Germinal center (tissue), 1 donor: ENCODE measurements at places on chromosomes 1 and 21.

GRCh38 chr1:114078116-114078515 lies 75.6 kb downstream of the SYT6 start:
- no peak for DNase-seq

DNA sequence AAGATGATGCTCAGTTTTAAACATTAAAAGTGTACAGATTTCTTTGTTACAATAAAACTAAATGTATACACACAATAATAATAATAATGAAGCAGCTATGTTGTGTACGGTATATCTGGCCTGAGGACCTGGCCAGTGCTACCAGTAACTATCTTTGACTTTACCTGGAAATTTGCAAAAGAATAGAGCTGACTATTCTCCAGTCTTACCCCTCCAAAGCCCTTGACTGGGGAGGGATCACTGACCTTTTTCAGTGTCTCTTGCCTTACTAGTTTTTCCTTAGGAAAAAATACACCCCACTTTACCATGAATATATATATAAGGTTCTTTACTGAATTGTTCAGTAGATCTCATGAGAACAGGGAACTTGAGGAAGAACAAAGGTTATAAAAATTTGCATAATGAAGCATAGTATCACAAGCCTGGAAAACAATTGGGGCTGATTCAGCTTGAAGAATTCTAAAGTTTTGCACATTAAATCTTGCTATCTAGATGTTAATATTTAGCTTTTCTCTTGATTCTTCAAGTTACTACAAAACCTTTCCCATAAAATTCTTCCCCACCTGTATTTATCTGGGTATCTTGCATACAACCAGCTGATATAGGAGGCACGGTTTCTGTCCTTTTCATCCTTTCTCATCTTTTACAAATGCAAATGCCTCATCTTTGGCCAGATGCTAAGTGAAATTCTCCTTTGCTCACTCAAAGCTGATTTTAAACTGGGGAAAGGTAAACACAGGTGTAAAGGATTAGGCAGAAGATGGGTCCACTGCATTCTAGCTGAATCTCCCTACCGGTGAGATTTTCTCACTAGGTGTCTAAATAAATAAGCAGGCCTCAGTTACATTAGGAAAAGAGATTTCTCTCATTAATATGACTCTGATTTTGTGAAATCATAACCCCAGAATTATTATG lies 25.0 kb upstream of the SLAMF1 start:
- no peak for DNase-seq

DNA sequence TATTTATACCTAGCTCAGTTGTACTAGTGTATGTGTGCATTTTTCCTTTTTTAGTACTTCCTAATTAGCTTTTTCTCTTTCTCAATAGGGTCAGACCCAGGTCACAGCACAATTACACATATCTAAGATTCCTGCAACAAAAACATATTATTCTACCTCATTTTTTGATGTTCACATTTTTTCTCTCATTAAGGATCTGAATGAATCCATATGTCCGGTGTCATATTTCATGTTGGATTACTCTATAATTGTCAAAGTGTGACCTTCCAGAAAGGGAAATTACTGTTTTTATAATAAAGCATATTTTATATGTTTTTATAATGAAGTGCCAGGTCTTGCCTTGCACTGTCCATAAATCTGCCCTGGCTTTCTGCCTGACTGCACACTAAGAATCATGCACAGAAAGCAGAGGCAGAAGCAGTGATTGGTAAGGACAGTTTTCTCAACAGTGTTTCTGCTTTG lies 143.7 kb downstream of the KCNT2 start:
- no peak for DNase-seq

- no peak for DNase-seq
Observed at GRCh38 chr1:8571200-8571984, 246.0 kb downstream of the RERE start.

DNA sequence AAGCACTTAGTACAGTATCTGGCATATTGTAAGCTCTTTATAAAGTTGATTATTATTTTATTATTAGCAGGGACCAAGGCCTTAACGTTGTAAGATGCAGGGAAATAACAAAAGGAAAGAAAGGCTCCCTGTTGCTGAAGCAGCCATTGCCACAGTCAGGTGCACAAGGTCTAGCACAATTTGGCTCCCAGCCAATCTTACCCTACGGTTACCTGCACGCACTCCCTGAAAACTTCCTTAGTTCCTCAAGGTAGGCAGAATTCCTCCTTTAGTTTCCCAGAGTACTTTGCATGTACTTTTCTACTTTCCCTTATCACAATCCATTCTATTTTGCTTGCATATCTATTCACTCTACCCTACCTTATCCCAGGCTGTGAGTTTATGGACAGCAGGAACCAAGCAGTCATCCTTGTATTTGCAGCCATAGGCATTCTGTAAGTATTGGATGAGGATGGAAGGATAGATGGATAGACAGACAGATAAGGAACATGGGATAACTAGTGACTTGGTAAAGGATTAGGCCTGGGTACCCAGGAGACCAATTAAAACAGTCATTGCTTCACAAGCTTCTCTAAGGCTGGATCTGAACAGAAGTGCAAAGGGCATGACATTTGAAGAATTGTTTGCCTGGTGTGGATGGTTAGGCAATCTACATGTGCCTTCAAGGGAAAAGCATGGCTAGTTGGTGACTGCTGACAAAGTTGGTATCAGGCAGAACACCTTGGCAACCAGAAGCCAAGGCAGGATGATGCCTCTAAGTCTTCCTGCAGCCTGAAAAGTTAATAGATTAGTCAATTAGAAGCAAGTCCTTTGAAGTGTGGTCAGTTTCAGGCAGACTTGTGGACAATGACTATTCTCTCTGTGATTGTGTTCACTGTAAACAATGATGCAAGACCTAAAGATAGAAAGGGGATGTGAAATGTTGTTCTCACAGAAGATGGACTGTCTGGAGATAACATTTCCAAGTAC lies 20.8 kb upstream of the JAK1 start:
- no peak for DNase-seq

DNA sequence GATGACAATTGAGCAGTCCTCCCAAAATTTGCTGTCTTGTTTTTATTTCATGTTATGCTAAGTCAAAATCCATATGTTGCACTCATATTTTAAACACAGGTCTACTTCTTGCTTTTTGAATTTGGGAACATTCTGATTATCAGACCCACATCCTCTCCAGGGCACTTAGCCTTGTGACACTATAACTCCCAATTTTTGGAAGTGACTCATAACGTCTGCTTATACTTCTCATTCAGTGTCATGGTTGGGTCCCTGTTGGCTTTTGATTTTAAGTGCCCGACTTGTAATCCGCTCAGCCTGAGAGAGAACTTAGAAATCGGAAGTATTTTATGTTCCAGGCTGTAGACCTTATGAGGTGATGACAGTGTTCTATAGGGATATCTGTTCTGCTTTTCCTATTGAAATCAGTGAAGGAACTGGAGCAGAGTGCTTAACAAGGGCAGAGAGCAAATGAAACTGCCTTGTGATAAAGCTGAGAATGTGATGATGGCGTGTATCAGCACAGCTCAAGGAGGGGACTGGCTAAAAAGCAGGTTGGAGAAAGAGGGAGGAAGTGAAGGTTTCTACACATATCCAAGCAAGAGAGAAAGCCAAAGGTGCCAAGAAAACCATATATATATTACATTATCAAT lies 136.0 kb downstream of the HLX start:
- no peak for DNase-seq

GRCh38 chr1:83717785-83718184 lies 281.1 kb downstream of the TTLL7 start:
- DNase-seq: no peak

DNA sequence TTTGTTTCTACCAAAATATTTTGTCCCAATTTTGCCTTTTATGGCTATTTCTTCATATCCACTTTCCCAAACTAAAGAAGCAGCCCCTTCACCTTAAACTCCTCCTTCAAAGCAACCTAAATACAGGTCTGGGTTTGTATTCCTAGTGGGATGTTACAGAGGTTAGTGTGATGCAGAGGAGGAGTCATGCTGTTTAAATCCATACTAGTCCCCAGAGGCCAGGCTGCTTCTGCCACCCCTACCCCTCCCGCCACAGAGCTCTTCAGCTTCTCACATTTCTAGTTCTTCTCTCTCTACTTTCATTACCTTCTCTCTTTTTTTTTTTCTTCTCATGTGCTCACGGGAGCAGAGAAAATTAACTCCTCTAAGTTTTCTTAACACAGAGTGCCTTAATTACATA lies 29.3 kb downstream of the SELL start:
- no peak for DNase-seq

GRCh38 chr1:89725011-89725370 lies 92.1 kb downstream of the LRRC8C start:
- DNase-seq: no peak

GRCh38 chr1:228872080-228872479 lies 136.8 kb downstream of the RHOU start:
- no peak for DNase-seq

DNA sequence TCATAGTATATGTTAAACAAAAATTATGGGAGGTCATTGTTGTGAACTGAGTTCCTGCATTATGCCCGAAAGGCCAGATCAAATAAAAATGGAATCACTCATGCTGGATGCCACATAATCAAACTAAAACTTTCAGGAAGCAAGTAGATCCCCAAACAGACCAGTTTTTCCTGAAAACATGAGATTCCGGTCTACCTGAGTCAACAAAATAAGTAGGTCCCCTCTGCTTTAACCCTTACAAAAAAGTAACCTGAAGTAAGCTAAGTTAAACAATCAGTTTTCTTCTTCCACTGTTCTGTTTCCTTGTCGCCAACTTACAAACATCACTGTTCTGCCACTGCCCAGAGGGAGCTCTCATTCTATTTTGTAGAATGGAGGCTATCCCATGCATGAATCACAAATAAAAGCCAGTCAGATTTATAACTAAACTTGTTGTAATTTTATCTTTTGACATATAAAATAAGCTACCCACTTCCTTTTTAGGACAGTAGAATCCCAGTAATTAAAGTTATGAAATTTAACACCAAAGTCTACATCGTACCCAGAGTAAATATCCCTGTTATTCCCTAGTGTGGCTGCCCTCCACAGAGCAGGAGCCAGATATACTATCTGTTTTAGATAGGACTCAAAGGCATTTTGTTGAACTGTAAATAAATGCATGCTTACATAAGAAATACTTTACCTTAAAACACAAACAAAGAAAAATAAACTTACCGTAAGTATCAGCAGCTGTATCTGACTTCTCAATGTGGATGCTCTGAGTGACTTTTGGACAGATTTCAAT lies 149.4 kb downstream of the TIAM1 start:
- DNase-seq: no peak

DNA sequence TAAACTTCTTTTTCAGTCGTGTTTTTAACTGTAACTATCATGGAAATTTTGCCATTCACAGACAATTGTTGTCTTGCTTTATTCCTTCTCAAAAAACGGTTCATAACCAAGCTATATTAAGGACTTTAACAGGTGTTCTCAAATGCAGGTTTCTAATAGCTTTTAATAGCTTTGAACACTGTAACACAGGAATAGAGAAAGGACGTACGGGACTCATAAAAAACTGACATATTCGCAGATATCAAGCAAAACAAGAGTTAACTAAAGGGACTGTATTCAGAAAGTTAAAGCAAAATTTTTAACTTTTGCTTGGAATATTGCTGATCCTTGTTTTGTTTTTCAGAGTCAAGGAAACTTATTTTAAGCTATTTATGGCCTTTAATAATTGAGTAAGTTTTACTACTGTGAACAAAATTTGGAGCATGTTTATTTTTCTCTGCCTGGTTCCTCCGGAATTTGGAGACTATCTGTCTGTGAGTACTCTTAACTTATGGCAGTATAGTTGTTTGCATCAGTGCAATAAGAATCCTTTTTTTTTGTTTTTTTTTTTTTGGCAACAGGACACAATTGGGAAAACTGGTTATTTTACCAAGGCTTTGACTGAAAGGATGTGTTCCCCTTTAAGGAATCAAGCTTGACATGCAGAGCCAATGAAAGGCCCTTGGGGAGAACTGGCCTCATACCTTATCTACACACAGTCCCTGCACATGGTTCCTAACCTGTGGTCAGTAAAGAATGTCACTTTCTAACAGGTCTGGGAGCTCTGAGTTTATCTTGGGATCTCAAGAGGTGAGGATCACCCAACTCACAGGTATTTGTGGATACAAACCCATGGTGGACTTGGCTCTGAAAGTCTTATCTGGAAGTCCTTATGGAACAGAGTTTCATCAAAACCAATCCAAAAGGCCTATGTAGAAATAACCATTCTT lies 5.8 kb upstream of the CD46 start:
- DNase-seq: no peak

DNA sequence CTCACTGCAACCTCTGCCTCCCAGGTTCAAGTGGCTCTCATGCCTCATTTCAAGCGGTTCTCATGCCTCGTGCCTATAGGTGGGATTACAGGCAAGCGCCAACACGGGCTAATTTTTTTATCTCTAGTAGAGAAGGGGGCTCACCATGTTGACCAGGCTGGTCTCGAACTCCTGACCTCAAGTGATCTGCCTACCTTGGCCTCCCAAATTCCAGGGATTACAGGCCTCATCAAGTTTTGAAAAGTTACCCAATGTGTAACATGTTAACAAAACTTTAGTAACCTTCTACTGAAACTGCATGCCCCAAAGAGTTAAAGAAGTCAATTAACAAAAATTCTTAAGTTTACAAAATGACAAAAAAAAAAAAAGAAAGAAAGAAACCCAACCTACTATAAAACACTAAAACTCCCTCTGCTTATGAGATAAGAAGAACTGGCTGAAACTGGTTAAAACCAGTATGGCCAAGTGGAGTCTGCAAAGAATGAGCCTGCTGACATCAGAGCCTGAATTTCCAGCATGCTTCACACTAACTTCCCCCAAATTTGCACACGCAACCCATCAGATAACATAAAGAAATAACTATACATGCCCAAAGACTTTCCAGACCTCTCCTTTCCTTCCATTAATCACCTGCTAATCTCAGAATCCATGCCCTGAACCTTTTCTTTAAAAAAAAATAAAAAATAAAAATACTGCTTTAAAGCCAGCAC lies 25.5 kb upstream of the PSMG1 start:
- DNase-seq: no peak

DNA sequence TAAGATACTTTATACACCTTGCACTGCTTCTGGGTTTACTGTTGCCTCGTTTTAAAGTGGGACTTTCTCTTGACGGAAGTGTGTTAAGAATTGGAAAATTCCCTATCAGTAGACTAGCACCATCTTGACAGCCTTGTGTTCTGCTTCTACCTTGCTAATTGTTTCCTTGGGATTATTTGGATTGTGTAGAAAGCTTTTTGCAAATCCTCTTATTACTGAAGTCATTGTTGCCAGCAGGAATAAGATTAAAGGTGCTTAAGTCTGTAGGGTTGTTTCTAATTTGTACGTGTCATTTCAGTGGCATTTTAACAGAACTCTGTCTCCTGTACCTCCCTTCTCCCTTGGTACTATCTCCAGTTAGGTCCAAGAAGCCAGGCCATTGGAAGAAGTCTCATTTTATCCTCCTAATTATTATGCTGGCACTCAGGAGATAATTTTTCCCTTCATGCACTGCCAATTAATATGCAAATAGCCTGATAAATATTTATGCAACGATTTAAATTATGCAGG lies 107.7 kb downstream of the POU2F1 start:
- no peak for DNase-seq

GRCh38 chr21:18153063-18153462 lies 91.6 kb upstream of the CHODL start:
- DNase-seq: no peak

GRCh38 chr1:171784784-171785183 lies 3.3 kb downstream of the METTL13 start:
- DNase-seq: no peak

- no peak for DNase-seq
Observed at GRCh38 chr21:33828577-33828976, 87.0 kb downstream of the ATP5PO start.
